ENCODE measurements at places on chromosomes 16 and 17.
A peak's percentile ranks its signal among the peaks of the same experiment; 100 is the strongest.

DNA sequence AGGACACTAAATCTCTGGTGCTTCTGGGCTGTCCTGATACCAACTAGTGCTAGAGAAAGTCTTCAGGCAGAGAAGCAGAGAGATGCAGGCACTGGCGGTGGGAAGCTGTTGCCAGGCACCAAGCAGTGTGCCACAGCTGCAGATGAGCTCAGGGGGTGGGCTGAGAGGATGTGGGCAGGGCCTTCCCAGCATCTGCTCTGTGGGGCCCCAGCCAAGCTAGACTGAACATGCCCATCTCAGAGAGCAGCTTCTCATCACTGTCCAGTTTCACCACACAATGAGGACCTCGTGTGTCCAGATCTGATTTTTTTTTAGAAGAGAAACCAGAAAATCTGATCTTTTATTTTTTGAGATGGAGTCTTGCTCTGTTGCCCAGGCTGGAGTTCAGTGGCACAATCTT, 17.1 kb downstream of the PSKH1 start:
- no peak for DNase-seq

GRCh38 chr17:75814900-75815373, 29.3 kb downstream of the UNC13D start:
- peak; percentile 93 for DNase-seq

- peak; percentile 92 for DNase-seq
These were observed 4.7 kb upstream of the LCMT1 start for GRCh38 chr16:25106567-25107465.

GRCh38 chr16:49620158-49620868, 235.6 kb downstream of the ZNF423 start:
- DNase-seq, result peak; percentile 41

DNA sequence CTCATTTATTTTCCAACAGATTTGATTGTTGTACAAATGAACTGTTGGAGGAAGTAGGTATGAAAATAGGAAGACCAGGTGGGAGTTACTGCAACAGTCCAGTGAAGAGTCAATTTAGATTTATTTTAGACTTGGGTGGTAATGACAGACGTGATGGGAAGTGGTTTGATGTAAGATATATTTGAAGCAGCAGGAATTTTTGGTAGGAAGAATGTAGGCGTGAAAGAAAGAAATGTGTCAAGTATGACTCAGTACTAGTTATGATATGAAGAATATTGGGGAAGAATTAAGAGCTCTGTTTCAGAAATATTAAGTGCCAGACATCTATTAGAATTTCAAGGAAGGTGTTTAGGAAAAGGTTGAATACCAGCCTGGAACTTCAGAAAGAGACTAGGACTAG, 247.9 kb upstream of the AXIN2 start:
- no peak for DNase-seq

GRCh38 chr16:61858988-61859387, 177.2 kb downstream of the CDH8 start:
- DNase-seq, result peak; percentile 1

DNA sequence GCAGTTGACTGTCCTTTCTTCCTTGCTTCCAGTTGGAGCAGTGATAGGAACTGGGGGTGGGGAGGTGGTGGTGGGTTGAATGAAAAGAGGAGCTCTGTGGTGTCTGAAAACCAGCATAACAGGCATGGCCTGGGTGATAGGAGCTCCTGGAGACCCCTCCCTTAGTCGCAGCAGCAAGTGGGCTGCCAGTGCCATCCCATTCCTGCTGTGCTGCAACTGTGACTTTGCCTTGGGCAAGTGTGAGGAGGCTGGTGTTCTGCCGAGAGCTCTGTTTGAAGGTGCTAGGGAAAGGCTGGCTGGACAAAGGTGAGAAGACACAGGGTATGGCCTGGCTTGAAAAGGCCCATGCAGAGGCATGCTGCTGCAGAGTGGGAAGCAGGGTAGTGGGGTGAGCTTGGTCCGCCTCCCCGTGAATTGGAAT, 2.7 kb upstream of the CDK5R1 start:
- no peak for DNase-seq

DNA sequence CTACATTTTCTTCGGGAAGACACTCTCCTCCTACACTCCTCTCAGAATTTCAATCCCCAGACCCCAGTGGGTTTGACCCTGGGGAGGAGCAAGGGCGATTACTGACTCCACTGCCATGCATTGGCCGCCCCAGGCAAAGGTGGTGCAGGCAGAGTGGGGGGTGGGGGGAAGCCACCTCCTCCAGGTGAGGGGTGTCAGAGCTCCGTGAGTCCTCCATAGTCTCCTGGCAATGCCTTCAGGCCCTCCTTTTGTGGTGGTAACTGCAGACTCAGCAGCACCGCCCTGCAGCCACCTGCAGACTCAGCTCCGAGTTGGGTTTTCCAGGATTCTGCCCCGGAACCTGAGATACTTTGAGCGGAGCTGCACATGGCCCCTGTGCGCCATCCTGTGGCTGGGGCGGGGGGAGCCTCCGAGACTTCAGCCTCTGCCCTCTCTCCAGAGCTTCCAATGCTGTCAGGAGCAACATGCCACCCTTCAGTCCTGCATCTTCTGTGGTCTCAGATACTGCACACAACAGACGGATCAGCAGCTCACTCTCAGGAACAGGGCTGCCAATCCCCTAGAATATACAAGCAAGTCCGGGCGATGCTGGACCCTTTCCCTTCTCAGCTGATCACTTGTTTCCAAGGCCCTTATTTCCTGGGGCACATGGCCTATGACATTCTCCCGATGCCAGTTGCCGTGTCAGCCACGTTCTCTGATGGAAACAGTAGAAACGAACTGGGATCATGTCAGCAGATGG, 2.4 kb upstream of the SLC47A2 start:
- DNase-seq, result peak; percentile 8

GRCh38 chr16:85515319-85515745, 97.8 kb upstream of the GSE1 start:
- DNase-seq, result no peak

DNA sequence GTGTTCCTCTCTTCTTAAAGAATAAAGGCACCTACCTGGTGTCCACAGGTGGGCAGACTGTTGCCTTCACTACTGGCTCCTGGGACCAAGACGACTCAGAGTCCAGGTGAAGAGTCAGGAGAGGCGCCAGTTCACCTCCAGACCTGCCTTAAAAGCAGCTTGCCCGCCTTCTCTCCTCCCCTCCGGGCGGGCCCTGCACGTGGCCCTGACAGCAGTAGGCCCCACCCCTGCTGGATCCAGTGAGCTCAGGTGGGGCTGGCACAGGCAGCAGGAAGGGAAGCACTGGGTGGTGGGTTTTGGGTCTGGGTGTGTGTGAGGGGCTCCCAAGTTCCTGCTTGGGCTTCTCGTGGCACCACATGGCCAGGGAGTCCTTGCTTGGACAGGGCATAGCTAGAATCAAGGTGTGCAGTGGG, at the start of gene TNS4:
Gene TNS4 (minus strand): TSS at position 125 of the 413 bp plus-strand sequence. CDS start 5,198 bp downstream, outside the sequence.
- no peak for DNase-seq

GRCh38 chr17:79001190-79002020, 8.2 kb downstream of the CANT1 start:
- no peak for DNase-seq

- DNase-seq, result no peak
These were observed 9.9 kb upstream of the WFIKKN1 start for GRCh38 chr16:620700-621525.

DNA sequence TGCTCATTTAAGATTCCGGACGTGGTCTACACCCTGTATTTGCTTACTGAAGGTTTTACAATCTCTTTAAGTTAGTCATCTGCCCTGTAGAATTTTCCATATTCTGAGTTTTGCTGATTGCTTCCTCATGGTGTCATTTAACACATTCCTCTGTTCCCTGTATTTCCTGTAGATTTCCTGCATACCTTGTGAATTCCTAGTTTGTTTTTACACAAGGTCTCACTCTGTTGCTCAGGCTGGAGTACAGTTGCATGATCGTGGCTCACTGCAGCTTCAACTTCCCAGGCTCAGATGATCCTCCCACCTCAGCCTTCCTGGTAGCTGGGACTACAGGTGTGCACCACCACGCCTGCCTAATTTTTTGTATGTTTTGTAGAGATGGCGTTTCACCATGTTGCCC, 66.8 kb downstream of the CMIP start:
- peak; percentile 91 for DNase-seq

DNA sequence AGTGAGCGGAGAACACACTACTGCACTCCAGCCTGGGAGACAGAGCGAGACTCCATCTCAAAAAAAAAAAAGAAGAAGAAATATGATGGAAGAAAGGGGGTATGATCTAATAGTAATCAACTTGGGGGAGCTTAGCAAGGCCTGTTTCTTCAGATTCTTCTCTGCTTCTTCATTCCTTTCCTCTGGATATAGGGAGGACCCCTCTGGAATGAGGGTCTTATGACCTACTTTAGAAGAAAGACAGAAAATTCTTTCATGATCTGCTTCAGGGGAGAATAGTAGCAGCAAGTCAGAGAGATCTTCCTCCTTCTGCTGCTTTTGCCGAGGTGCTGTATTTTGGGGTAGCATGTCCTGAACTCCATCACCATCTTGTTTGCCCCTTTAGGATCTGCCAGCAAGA, 44.9 kb upstream of the ETV4 start:
- no peak for DNase-seq

DNA sequence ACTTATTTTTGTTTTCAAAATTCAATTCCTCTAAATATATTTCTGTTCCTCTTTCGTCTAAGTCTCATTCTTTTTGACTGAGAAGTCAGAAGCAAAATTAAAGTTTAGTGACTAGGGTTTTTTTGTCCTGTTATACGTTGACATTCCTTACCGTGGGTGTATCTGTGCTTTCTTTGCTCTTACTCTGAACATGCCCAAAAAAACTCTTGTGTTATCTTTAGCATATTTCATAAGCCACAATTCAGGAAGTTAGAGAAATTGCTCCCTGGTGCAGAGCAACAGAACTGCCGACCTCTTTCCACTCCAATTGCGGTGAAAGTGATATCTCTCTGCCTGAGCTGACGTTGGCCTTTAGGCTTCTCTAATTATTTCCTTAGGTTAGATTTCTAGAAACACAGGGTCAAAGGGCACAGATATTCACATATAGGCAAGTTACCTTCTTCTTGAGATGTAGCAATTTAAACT, 65.7 kb downstream of the CENPV start:
- DNase-seq, result peak; percentile 59

DNA sequence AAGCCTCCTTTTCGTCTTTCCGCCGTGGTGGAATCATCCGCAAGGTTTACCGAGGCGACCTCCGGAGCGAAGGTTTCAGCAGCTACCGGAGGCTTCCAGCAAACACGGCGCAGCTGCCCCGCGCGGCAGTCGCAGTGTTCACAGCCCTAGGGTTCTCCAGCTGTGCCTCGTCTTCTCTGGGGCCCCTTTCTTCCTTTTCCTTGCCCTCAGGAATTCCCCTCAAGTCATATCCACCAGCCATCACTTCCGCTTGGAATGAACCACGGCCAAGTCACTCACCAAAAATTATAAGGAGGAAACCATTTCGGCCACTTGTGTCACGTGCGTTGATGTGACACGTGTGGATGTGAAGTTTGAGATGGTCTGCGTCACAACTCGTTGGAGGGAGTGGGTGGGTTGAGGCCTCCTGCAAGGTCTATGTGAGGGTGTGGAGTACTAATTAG, 636 bp upstream of the ERN1 start:
- DNase-seq, result peak; percentile 97

DNA sequence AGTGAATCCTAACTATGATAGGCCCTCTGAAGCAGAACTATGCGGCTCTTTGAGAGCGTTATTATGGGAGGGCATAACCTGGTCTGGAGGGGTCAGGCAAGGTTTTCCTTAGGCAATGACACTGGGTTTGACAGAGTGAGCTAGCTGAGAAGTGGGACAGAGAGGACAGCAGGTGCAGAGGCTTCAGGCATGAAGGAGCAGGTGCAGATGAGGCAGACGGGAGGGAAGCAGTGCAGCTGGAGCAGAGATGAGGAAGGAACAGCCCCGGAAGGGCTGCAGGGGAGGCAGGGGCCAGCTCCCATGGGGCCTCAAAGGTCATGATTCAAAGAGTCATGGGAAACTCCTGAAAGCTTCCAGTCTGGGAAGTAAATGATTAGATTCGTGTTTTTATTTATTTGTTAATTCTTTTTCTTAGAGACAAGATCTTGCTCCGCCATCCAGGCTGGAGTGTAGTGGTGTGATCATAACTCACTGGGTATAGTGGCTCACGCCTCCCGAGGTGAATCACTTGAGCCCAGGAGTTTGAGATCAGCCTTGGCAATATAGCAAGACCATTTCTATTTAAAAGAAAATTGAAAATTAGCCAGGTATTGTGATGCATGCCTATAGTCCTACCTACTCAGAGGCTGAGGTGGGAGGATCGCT, 5.4 kb downstream of the MARCHF10 start:
- DNase-seq, result no peak

Measured in ELR (cell line).